ENCODE measurements at places on chromosomes 5 and 9. TPM values are rescaled to one million over a fixed set of nuclear protein-coding genes. Genes with fewer than 3 reads are reported as not detected.

Gene SLC25A2
- not detected for polyA plus RNA-seq

Gene PLPP7
- not detected for polyA plus RNA-seq

Gene MARCOL
- polyA plus RNA-seq = 0.11 TPM

Gene SLC2A6
- polyA plus RNA-seq = 21.2 TPM

Gene SOHLH1
- not detected for polyA plus RNA-seq

Gene RASGEF1C
- polyA plus RNA-seq = 0.24 TPM

Gene SPATA31C1
- not detected for polyA plus RNA-seq

Gene LCNL1
- polyA plus RNA-seq = 0.08 TPM

Gene CYLC2
- polyA plus RNA-seq = not detected

Measured in A549 (cell line).